Endothelial cell (in vitro differentiated cells): ENCODE measurements at places on chromosomes 4 and X. TPM values are rescaled to one million over a fixed set of nuclear protein-coding genes. Genes with fewer than 3 reads are reported as not detected.
A peak's percentile ranks its signal among the peaks of the same experiment; 100 is the strongest.

GRCh38 chrX:19515615-19516105 is 352 bp upstream of the MAP3K15 start:
- no peak overlapping the region for H3K4me3 ChIP-seq
- DNase-seq: no peak
- peaks cover 6% of the 10 kb centered on the region for H3K27me3 ChIP-seq
- no peak overlapping the region for H3K27ac ChIP-seq

- no peak for DNase-seq
- no peaks in the 10 kb centered on the region for H3K4me1 ChIP-seq
- H3K4me3 ChIP-seq: no peak overlapping the region
- no peak overlapping the region for H3K27ac ChIP-seq
These were observed 182.4 kb upstream of the CXXC4 start for GRCh38 chr4:104677116-104677515.

GRCh38 chr4:62324215-62324614 is 1124.1 kb downstream of the ADGRL3 start:
- no peak for DNase-seq
- no peaks in the 10 kb centered on the region for H3K36me3 ChIP-seq
- no peak overlapping the region for H3K27ac ChIP-seq

DNA sequence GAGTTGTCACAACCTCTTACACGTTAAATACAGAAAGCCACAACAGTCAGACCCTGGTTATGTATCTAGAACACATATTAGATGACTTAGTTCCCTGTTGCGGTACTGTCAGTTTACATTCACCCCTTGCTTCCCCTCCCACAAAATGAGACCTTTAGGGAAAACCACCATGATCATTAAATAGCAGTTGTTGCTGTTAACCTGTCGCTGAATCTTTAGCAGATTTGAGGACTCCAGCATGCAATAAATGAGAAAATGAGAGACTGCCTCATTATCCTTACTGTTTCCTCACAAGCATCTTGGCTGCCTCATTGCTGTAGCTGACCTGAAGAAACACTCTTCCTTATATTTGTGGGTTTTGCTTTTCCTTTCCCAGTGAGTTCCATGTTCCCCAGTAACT is 77.8 kb downstream of the HOPX start:
- no peak overlapping the region for H3K4me3 ChIP-seq
- peaks cover 8% of the 10 kb centered on the region for H3K4me1 ChIP-seq
- no peak for DNase-seq
- H3K27me3 ChIP-seq: peaks cover 4% of the 10 kb centered on the region

GRCh38 chr4:19823781-19824180 is 427.9 kb upstream of the SLIT2 start:
- no peaks in the 10 kb centered on the region for H3K4me1 ChIP-seq
- no peaks in the 10 kb centered on the region for H3K36me3 ChIP-seq
- no peak for DNase-seq
- H3K27me3 ChIP-seq: no peaks in the 10 kb centered on the region
- no peak overlapping the region for H3K4me3 ChIP-seq
- H3K27ac ChIP-seq: no peak overlapping the region

- no peaks in the 10 kb centered on the region for H3K36me3 ChIP-seq
- no peaks in the 10 kb centered on the region for H3K27me3 ChIP-seq
- no peak overlapping the region for H3K27ac ChIP-seq
- no peak for DNase-seq
- no peak overlapping the region for H3K4me3 ChIP-seq
These were observed 27.1 kb downstream of the KCTD8 start for GRCh38 chr4:44421330-44422065.

GRCh38 chrX:19602866-19603622 is 87.7 kb upstream of the MAP3K15 start:
- peaks cover 6% of the 10 kb centered on the region for H3K4me1 ChIP-seq
- DNase-seq: no peak
- peaks cover 4% of the 10 kb centered on the region for H3K27me3 ChIP-seq
- H3K4me3 ChIP-seq: no peak overlapping the region

DNA sequence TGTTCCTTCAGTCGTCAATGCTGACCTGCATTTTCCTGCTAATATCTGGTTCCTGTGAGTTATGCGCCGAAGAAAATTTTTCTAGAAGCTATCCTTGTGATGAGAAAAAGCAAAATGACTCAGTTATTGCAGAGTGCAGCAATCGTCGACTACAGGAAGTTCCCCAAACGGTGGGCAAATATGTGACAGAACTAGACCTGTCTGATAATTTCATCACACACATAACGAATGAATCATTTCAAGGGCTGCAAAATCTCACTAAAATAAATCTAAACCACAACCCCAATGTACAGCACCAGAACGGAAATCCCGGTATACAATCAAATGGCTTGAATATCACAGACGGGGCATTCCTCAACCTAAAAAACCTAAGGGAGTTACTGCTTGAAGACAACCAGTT is 12.6 kb downstream of the TLR8 start:
- no peak for DNase-seq
- H3K4me1 ChIP-seq: no peaks in the 10 kb centered on the region
- H3K36me3 ChIP-seq: no peaks in the 10 kb centered on the region
- peaks cover 2% of the 10 kb centered on the region for H3K27me3 ChIP-seq
- H3K4me3 ChIP-seq: no peak overlapping the region

GRCh38 chrX:123731258-123731986 is 1.4 kb downstream of the THOC2 start:
- peaks cover 11% of the 10 kb centered on the region for H3K36me3 ChIP-seq
- peak overlapping the region; percentile 89 for H3K27ac ChIP-seq
- DNase-seq: no peak

DNA sequence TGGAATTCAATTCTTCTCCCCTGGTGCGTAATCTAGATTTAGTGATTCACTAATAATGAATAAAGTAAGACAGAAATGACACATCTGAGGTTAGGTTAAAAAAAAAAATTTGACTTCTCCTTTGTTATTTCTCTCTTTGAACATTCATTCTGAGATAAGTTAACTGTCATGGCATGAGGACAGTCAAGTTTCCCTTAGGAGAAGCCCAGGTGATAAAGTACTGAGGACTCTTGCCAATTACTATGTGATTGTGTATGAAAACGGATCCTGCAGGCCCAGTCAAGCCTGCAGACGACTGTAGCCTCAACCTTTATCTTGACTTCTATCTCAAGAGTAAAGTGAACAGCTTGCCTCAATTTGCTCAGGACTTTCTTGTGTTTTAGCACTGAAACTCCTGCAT is 293.2 kb downstream of the PRR32 start:
- no peak overlapping the region for H3K27ac ChIP-seq
- no peaks in the 10 kb centered on the region for H3K27me3 ChIP-seq
- DNase-seq: no peak
- H3K36me3 ChIP-seq: no peaks in the 10 kb centered on the region
- no peaks in the 10 kb centered on the region for H3K4me1 ChIP-seq
- H3K4me3 ChIP-seq: no peak overlapping the region

- H3K36me3 ChIP-seq: no peaks in the 10 kb centered on the region
- H3K4me1 ChIP-seq: no peaks in the 10 kb centered on the region
- no peak for DNase-seq
- H3K4me3 ChIP-seq: no peak overlapping the region
- no peak overlapping the region for H3K27ac ChIP-seq
These were observed 183.8 kb upstream of the INTU start for GRCh38 chr4:127448986-127449385.

DNA sequence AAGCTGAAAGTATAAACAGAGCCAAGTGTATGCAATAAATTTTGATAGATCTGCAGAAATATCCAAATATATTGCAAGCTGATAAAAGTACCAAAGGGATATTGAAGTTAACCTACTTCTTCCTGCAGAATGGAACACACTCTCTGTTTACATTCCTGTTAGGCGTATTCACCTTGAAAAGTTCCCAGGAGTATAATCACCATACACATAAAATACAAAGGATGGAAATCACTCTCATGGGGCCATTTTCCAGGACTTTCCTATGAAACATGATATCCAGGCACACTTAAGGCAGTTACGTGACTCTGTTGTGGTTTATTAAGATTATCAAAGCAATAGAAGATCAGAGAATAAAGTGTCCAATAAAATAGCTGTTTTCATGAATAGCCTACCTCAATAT is 1142.3 kb downstream of the NLGN4X start:
- DNase-seq: no peak
- no peaks in the 10 kb centered on the region for H3K4me1 ChIP-seq
- H3K27me3 ChIP-seq: peaks cover 2% of the 10 kb centered on the region
- no peak overlapping the region for H3K4me3 ChIP-seq

DNA sequence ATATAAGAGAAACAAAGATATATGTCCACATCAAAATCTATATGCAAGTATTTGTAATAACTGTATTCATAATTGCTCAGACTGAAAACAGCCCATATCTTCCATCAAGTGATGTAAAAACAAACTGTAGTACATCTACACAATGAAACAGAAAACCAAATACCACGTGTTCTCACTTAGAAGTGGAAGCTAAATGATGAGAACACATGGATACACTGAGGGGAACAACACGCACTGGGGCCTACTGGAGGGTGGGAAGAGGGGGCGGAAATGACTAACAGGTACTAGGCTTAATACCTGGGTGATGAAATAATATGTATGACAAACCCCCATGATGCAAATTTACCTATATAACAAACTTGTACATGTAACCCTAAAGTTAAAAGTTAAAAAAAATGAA is 42.7 kb downstream of the UBA6 start:
- H3K27me3 ChIP-seq: no peaks in the 10 kb centered on the region
- H3K36me3 ChIP-seq: peaks cover 83% of the 10 kb centered on the region
- H3K4me3 ChIP-seq: peak overlapping the region; percentile 7
- no peaks in the 10 kb centered on the region for H3K4me1 ChIP-seq

DNA sequence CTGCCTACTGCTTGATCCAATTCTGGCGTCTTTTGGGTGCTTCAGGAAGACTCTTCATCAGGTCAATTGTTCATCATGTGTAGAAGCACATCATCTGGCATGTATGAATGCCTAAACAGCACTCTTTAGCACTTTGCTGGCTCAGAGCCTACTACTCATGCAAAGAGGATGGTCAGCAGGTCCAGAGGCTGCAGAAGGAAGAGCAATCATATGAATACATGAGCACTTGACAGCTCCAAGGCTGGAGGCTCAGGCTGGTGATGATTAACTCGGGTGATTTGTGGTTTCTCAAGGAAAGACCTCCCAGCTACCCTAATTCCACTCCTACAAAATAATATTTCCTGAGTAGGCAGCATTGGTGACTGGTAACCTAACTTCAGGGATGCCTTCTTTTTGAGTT is 103.8 kb upstream of the CXCL13 start:
- H3K4me3 ChIP-seq: no peak overlapping the region
- no peaks in the 10 kb centered on the region for H3K27me3 ChIP-seq
- H3K27ac ChIP-seq: no peak overlapping the region
- DNase-seq: no peak
- no peaks in the 10 kb centered on the region for H3K4me1 ChIP-seq

DNA sequence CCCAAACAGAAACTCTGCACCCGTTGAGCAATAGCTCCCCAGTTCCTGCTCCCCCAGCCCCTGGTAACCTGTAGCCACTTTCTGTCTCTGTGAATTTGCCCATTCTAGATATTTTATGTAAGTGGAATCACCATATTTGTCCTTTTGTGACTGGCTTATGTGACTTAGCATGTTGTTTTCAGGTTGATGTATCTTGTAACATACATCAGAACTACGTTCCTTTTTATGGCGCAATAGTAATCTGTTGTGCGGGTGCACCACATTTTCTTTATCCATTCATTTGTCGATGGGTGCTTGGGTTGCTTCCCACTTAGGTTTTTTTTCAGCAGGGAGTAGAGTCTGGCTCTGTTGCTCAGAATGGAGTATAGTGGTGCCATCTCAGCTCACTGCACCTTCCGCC is 6.6 kb upstream of the PDZD4 start:
- no peak overlapping the region for H3K4me3 ChIP-seq
- H3K27me3 ChIP-seq: peaks cover 3% of the 10 kb centered on the region
- no peaks in the 10 kb centered on the region for H3K36me3 ChIP-seq
- no peak for DNase-seq
- H3K4me1 ChIP-seq: no peaks in the 10 kb centered on the region
- H3K27ac ChIP-seq: no peak overlapping the region

GRCh38 chrX:1521459-1521956 is 15.5 kb downstream of the P2RY8 start:
- H3K27me3 ChIP-seq: peaks cover 5% of the 10 kb centered on the region
- no peak overlapping the region for H3K27ac ChIP-seq
- peaks cover 14% of the 10 kb centered on the region for H3K36me3 ChIP-seq
- H3K4me3 ChIP-seq: no peak overlapping the region

DNA sequence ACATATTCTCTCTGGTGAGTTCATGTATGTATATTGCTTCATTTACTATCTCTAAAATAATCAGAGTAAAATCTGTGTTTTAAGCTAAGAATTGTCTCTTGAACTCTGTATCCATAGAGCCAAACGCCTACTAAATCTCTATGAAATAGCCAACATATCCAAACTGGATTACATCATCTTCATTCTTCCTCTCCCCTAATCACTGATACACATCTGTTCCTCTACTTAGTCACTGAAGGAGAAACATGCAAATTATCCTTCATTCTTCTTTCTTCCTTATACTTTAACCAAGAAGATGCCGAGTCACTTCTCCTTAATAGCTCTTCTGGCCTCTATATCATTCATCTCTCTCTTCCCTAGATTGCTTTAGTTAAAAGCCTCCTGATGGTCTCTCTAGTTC is 630.4 kb upstream of the FTHL17 start:
- H3K4me1 ChIP-seq: no peaks in the 10 kb centered on the region
- H3K27me3 ChIP-seq: peaks cover 1% of the 10 kb centered on the region
- H3K4me3 ChIP-seq: no peak overlapping the region
- no peak for DNase-seq
- no peaks in the 10 kb centered on the region for H3K36me3 ChIP-seq
- H3K27ac ChIP-seq: no peak overlapping the region

GRCh38 chr4:182883351-182883750 is 33.8 kb downstream of the DCTD start:
- H3K4me3 ChIP-seq: no peak overlapping the region
- H3K4me1 ChIP-seq: peaks cover 5% of the 10 kb centered on the region
- DNase-seq: no peak
- H3K27ac ChIP-seq: no peak overlapping the region

DNA sequence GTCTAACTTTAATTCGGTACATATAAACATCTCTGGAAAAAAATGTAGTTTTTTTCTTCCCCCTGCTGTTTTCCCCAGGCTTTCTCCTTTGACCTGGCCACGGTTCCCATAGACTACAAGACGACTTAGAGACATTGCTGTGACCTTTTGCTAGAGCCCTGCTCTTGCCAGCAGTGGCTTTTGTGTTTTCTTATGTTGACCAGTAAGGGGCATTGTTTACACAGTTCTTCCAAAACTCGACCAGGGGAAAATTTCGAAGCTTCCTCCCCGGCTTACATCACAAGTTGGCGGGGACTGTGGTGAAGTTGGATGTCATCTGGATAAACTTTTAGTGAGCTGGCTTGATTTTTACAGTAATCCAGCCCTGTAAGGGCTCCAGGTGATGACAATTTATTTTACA is 9.3 kb downstream of the CCDC160 start:
- H3K4me1 ChIP-seq: peaks cover 3% of the 10 kb centered on the region
- no peak overlapping the region for H3K4me3 ChIP-seq
- no peaks in the 10 kb centered on the region for H3K27me3 ChIP-seq
- no peak overlapping the region for H3K27ac ChIP-seq
- DNase-seq: no peak

GRCh38 chrX:148020329-148020728 is 39.2 kb downstream of the FMR1NB start:
- H3K4me3 ChIP-seq: no peak overlapping the region
- no peaks in the 10 kb centered on the region for H3K36me3 ChIP-seq
- no peak for DNase-seq

Gene SOD3
- total RNA-seq: 1.6 TPM

Gene CT47B1
- total RNA-seq: not detected

Gene C4orf51
- not detected for total RNA-seq

Gene PPP2R2C
- total RNA-seq: 1.7 TPM

Gene STPG2
- 2.5 TPM for total RNA-seq

Gene MAGED4
- 111 TPM for total RNA-seq

Gene TLR2
- total RNA-seq: not detected

Gene UBE2A
- total RNA-seq: 55.9 TPM

Gene FAM149A
- total RNA-seq: 0.33 TPM

Gene NAAA
- total RNA-seq: 4.0 TPM

Gene SMIM31
- total RNA-seq: not detected

Gene ARX
- total RNA-seq: not detected

Gene RTL9
- total RNA-seq: not detected
